ENCODE measurements at places on chromosomes 16 and 17. TPM values are rescaled to one million over a fixed set of nuclear protein-coding genes. Genes with fewer than 3 reads are reported as not detected.

The MFSD6L gene
- 0.27 TPM for total RNA-seq

The STRADA gene
- 15.1 TPM for total RNA-seq

The CACNG1 gene
- 112 TPM for total RNA-seq

The MYH3 gene
- total RNA-seq, result 10,246 TPM

The DLX4 gene
- total RNA-seq, result 0.13 TPM

The BAIAP3 gene
- 0.58 TPM for total RNA-seq

The NACA2 gene
- total RNA-seq, result 0.22 TPM

The TRIM37 gene
- 15.8 TPM for total RNA-seq

The MAPT gene
- 4.0 TPM for total RNA-seq

DNA sequence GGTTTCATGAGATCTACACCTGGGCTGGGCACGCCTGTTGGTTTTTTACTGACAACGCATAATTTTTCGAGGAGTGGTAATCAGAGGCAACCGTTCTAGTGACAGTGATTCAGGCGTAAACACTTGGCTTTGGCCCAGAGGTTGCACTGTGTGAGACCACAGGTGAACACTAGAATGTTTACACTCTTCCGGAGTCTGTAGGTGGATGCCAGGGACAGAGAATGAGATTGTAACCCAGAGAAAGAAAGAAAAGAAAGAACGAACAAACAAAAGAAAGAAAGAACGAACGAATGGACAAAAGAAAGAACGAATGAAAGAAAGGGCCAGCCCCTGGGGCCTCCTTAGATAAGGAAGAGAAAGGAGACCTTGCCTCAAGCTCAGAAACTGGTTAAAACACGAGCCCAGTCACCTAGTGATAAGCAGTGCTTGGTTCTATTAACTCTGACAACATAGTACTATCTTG, 113.2 kb downstream of the PRKCB start:
- H3K36me3 ChIP-seq, result no peaks in the 10 kb centered on the region
- no peaks in the 10 kb centered on the region for H3K4me1 ChIP-seq
- no peak for DNase-seq
- no peak overlapping the region for H3K4me3 ChIP-seq
- H3K27ac ChIP-seq, result no peak overlapping the region

GRCh38 chr17:38959508-38959907, 7.7 kb downstream of the FBXO47 start:
- H3K27ac ChIP-seq, result no peak overlapping the region
- no peaks in the 10 kb centered on the region for H3K27me3 ChIP-seq
- no peaks in the 10 kb centered on the region for H3K4me1 ChIP-seq
- no peak overlapping the region for H3K4me3 ChIP-seq
- H3K36me3 ChIP-seq, result no peaks in the 10 kb centered on the region

GRCh38 chr16:48235058-48235555, 9.0 kb upstream of the LONP2 start:
- no peak overlapping the region for H3K4me3 ChIP-seq
- no peak for DNase-seq
- no peak overlapping the region for H3K27ac ChIP-seq
- H3K4me1 ChIP-seq, result no peaks in the 10 kb centered on the region
- H3K27me3 ChIP-seq, result no peaks in the 10 kb centered on the region

GRCh38 chr17:73427198-73427597, 115.4 kb upstream of the CDC42EP4 start:
- H3K36me3 ChIP-seq, result peaks cover 17% of the 10 kb centered on the region
- H3K27ac ChIP-seq, result no peak overlapping the region
- peaks cover 21% of the 10 kb centered on the region for H3K4me1 ChIP-seq
- H3K27me3 ChIP-seq, result no peaks in the 10 kb centered on the region
- no peak for DNase-seq

DNA sequence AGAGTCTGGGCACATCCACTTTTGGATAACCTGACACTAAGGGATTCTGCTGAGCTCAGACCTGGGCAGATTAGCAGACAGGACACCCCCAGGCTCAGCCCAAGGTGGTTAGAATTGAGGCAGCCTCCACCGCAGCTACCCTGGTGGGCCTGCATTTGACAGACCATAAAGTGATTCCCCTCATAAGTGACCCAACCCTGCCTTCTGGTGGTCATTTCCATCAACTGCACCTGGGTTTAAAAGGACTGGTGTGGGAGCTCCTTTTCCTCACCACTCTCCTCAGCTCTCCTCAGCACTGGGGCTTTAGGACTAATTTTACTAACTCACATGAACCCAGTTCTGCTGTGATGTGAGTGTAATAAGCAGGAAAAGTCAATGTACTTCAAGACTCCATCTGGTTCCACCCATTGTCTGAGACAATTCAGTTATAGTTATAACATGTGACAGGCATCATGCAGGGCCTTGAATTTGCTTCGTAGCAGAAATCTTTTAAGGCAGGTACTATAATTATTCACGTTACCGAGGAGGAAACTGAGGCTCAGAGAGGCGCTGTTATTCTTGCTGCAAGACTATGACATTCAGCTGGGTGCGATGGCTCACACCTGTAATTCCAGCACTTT, 42.5 kb downstream of the MYH3 start:
- no peaks in the 10 kb centered on the region for H3K36me3 ChIP-seq
- no peak overlapping the region for H3K27ac ChIP-seq

GRCh38 chr17:18950944-18951905, 740 bp upstream of the SLC5A10 start:
- H3K27ac ChIP-seq, result no peak overlapping the region
- H3K27me3 ChIP-seq, result peaks cover 6% of the 10 kb centered on the region
- no peak overlapping the region for H3K4me3 ChIP-seq
- DNase-seq, result no peak

Data from muscle of leg (tissue), 16 donors.